NCI-H1417 treated with DMSO at 0.1 percent for 48 hours (cell line): ENCODE measurements at places on chromosomes 4 and X.

DNA sequence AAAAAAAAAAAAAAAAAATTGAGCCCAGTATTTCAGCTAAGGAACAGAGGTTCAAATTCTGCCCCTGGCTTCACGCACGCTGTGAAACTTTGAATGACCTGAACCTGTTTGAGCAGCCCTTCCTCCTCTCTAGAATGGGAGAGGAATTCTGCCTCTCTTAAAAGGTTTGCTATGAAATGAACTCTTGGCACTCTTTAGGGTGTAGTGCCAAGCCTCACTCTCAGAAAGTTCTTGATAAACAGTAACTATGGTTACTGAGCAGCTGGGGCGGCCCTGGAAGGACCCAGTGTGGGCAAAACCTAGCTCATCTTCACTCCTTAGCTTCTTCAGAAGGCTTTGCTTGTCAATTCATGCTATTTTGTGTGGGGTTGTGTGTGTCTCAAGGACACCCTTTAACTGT is 73.7 kb downstream of the GEMIN8 start:
- DNase-seq = no peak

- DNase-seq = no peak
Observed at GRCh38 chrX:152832520-152832919, 1.7 kb downstream of the NSDHL start.

DNA sequence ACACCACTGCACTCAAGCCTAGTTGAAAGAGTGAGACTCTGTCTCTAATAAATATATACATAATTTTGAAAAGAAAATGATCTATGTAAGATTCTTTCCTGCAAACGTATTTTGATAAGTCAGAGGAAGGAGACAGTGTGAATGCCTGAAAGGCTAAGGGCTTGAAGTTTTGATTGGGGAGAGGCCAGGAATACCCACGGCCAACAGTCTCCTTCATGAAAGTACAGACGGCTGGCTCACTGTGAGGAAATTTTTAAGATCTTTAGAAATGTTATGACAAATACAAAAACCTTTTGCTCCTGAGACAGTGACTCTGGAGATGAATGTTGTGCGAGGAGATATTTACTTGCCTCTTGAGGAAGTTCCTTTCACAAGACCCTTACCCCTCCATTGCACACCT is 111.4 kb upstream of the KLHL13 start:
- no peak for DNase-seq

- DNase-seq = no peak
Observed at GRCh38 chr4:75015627-75016026, 82.7 kb downstream of the PARM1 start.

GRCh38 chr4:183163135-183163534 is 64.1 kb downstream of the WWC2 start:
- DNase-seq = no peak

DNA sequence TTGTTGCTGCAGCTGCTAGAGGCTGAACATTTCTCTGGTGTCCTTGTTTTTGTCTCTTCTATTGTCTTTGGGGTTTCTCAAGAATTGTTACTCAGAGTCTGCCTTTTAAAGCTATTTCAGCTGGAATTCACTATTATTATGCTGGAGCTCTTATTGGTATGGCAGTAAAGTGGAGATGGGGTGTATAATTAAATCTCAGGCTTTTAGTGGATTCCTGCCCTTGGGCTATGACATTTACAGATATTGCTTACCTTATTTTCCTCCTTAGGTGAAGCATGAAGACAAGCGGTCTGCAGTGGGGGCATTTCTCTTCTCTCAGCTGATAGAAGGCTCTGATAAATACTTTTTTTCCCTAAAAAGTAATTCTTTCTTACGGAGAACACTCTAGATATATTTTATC is 1656.6 kb upstream of the IGFBP7 start:
- DNase-seq = no peak

DNA sequence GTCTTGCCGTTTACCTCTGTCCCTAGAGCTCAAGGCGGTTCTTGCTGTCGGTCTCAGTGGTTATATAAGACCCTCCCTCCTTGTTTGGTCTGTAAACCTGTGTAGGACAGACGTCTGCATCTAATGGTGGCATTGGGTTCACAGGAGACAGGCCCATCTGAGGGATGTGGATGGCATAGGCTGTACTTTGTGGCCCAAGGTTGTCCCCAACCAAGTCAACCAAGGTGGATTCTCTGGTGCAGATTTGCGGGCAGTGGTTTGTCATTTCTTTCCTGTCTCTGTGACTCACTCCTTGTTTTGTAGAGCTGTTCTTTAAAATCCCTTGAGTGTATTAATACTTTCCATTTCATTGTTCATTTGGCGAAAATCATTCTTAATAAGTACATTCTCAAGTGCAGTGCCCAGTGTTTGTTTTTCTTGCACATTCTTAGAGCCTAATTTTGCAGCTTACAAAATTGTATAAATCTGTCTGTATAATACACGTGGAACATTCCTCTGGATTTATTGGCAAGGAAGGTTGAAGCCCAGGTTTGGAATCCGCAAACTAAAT is 68.0 kb upstream of the TLR2 start:
- no peak for DNase-seq

DNA sequence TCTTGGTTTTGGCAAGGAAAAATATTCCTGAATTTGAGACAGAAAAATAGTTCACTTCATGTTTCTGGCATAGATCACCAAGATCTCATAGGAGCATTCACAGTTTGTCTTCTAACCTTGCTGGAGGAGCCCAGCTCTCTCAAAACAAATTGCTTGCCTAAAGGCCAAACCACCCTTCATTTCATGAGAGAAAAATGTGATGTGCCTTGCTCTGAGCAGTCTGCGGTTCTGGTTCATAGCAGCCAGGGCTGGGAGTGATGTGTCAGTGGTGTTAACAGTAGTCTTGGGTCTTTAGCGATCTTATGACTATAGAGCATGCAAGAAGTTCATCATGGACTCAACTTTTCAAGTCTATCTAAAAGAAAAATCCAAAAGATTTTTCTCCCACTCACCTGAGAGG is 183.3 kb downstream of the DCLK2 start:
- DNase-seq = no peak

DNA sequence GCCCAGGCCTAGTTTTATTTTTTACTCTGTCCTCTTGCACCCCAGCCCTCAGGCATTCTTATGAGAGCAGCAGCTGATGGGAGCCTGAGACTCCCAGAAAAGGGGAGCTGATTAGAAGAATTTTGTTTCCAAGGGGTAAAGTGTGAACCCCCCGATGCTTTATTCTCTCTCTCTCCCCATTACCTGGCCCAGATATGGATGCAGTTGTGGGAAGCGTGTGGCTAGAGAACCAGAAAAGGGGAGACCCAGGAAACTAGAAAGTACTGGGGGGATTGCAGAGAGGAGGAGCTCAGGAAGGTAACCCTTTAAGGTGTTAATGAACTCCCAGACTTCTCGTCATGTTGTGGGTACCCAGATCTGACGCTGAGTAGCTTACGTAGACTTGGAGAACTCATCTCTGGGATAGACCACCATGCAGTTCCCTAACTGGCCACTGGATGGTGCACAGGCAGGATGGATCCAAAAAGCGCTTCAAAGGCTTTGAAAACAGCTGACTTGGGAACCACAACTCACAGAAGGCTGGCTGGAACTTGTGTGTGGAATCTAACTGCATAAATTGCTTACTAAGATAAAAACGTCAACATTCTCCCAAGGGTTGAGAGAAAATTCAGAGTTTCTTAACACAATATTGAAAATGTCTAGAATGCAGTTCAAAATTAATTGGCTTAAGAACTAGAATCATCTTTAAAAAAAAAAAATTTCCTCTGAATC is 64.7 kb downstream of the TBC1D14 start:
- no peak for DNase-seq

GRCh38 chr4:75995727-75996126 is 5.0 kb upstream of the SDAD1 start:
- peak; percentile 29 for DNase-seq

DNA sequence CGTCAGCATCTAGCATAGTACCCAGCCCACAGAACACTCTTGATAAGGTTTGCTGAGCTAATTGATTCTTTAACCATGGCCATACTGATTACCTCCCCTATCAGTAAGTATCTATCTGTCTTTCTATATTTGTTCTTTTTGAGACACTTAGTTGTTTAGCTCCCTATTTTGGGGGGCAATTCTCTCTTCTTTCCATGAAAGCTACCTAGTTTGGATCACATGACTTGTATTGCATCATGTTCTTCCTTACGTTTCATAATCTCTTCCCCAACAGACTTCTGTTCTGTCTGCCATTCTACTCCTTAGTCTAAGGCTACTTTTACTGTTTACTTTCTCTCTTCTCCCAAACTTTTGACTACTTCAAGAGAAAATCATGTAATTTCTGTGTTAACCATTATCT is 39.0 kb downstream of the TBC1D19 start:
- no peak for DNase-seq

- DNase-seq = no peak
Observed at GRCh38 chr4:102405821-102406401, 60.6 kb upstream of the SLC39A8 start.

DNA sequence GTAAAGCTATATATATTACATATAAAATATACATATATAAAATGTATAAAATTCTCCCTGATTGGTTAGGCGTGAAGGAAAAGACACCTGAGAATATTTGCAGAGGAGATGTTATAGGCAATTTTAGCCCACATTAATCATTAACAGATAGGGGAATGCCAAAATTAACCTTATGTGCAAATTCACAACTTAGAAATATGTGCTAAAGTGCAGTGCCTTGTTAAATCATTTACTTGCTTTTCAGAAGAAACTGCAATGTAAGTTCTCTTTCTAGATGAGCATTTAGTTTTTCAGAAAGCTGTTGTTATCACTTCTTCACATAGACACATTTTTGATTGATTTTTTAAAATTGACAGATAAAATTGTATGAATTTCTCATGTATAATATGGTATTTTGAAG is 5.6 kb downstream of the TASL start:
- DNase-seq = no peak

DNA sequence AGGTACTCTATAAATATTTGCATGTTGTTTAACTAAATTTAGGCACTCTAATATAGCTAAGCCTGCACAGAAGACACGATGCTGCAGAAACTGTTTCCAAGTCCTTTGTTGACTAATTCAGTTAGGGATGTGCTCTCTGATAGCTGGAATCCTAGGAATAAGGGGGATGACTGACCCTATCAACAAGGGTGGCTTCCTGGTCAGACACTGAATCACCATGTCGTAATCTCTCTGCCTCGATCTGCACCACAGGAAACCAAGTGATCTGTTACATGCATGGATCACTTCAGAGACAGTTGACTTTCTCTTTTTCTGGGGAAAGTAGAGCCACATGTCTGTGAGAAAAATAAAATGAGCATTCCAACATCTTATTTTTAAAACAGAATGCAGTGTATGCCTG is 169.1 kb downstream of the GUCY2F start:
- no peak for DNase-seq

DNA sequence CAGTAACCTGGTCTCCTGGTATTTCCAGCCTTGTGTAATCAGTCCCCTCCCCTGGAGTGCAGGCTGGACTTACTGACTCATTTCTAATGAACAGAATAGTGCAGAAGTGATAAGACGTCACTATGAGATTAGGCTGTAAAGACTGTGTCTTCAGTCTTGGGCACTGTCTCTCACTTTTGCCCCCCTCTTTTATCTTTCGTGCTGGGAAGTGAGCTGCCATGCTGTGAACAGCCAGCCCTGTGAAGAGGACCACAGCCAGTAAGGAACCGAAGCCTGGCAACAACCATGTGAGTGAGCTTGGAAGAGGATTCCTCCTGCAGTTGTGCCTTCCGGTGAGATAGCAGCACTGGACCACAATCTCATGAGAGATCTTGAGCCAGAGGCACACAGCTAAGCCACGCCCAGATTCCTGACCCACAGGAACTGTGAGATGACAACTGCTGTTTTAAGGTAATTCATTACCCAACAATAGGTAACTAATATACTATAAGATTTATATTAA is 67.5 kb upstream of the GPR34 start:
- DNase-seq = no peak

- no peak for DNase-seq
Observed at GRCh38 chr4:150164055-150164454, 85.8 kb downstream of the DCLK2 start.

- no peak for DNase-seq
Observed at GRCh38 chr4:12519426-12519825, 964.7 kb downstream of the RAB28 start.

GRCh38 chr4:55124322-55125076 is 896 bp downstream of the KDR start:
- no peak for DNase-seq

GRCh38 chr4:6291784-6292297 is 22.2 kb downstream of the WFS1 start:
- no peak for DNase-seq

GRCh38 chrX:63424063-63424462 is 72.9 kb upstream of the SPIN4 start:
- no peak for DNase-seq

GRCh38 chrX:31237189-31237588 is 165.3 kb upstream of the FTHL17 start:
- DNase-seq = no peak

GRCh38 chr4:128604840-128605239 is 204.7 kb upstream of the JADE1 start:
- DNase-seq = no peak

DNA sequence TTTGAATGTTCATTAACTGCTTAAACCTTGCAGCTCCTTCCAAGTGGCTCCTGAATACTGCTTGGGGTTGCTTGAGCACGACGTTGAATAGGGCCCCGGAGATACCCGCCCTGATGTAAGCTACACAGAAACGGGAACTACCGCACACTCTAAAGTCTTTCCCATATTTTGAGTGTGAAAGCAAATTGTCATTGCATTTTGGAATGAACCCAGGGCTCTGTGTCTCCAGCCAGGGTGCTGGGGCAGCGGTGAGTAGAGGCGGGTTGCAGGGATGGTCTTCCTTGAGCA is 59.4 kb upstream of the HELT start:
- DNase-seq = no peak

GRCh38 chr4:157898836-157899605 is 273.8 kb downstream of the GASK1B start:
- DNase-seq = no peak

DNA sequence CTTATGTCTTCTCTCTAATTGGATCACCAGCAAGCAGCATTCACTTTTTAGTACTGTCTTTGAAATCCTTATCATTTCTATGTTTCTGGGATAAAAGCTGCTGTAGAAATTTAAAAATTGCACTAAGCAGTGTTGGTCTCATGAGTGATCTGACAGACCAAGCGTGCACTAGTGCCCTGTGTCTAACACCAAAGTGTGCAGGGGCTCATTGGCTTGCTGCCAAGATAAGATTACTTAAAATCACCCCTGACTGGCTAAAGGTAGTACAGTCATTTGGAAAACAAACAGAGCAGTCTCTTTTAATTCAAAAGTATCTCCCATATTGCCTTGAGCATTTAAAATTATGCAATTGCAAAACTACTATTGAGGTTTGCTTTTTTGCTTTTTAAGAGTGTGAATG is 304.6 kb downstream of the ARAP2 start:
- DNase-seq = no peak

GRCh38 chr4:54802336-54802735 is 144.6 kb downstream of the KIT start:
- DNase-seq = no peak

DNA sequence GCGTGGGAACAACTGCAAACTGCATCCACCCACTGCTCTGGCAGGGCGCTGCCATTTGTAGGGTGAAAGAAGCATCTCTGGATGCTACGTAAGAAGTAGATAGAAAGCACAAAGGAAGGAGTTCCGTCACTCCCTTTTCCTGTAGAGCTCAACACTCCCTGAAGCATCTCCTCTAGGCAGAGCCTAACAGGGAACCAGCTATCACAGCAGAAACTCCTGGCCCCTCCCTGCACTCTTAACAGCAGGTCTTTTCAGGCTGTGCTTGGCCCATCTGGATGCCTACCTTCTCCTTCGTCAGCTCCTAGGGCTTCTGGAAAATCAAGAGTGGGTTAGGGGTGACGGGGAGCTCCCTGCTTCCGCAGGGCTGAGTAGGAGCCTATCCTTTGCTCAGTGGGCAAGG is 112.9 kb upstream of the TLL1 start:
- DNase-seq = no peak

- DNase-seq = no peak
Observed at GRCh38 chrX:109840585-109840984, 107.5 kb upstream of the ACSL4 start.
